ENCODE measurements at places on chromosomes 7 and 10. TPM values are rescaled to one million over a fixed set of nuclear protein-coding genes. Genes with fewer than 3 reads are reported as not detected.

DNA sequence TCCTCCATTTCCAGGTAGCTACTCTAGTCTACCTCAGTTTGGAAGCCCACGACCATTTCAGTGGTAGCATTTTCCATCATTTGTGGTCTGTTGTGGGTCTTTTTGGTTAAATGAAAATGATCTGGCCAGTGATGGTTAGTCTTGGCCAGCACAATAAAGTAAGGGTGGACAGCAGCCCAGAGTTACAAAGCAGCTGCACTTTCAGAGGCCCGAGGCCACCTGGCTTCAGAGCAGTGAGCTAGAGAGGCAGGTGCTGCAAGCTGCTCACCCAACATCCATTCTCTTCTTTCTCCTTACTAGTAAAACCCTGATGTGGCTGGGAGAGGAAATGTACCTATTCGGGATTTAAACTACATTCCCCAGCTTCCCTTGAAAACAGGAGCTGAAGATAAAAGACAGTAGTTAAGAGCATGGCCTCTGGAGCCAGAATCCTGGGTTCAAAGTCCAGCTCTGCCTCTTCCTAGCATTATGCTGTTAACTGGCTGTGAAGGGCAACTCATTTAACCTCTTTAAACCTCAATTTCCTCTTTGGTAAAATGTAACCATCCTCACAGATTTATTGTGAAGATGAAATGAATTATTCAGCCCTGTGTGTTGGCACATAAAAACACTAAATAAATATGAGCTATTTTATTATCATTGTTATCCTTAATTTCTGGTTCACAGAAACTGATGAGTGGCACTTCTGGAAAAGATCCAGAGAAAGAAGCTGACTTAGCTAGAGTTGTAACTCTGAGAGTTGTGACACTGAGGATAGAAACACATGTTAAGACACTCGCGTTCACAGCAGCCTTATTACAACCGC lies 517.4 kb downstream of the PARD3 start:
- H3K4me1 ChIP-seq = no peaks in the 10 kb centered on the region
- H3K4me3 ChIP-seq = no peak overlapping the region
- H3K27me3 ChIP-seq = no peaks in the 10 kb centered on the region
- no peaks in the 10 kb centered on the region for H3K36me3 ChIP-seq
- no peak overlapping the region for H3K27ac ChIP-seq

DNA sequence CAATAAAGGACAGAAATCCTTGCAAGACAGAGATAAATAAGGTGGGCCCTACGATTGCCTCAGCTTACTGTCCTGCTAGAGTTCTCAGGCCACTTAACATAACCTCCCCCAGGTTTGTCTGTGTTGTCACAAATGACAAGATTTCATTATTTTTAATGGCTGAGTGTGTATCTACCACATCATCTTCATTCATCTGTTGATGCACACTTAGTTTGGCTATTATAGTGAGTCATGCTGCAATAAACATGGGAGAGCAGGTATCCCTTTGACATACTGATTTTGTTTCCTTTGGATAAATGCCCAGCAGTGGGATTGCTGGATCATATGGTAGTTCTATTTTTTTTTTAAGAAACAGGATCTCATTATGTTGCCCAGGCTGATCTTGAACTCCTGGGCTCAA lies 60.6 kb downstream of the PRTFDC1 start:
- no peak overlapping the region for H3K27ac ChIP-seq
- H3K4me3 ChIP-seq = no peak overlapping the region
- H3K27me3 ChIP-seq = no peaks in the 10 kb centered on the region
- no peak for DNase-seq

GRCh38 chr7:118606602-118607001 lies 382.1 kb downstream of the ANKRD7 start:
- no peaks in the 10 kb centered on the region for H3K27me3 ChIP-seq
- H3K4me1 ChIP-seq = no peaks in the 10 kb centered on the region
- H3K27ac ChIP-seq = no peak overlapping the region

GRCh38 chr7:49022448-49022847 lies 98.1 kb downstream of the CDC14C start:
- H3K27me3 ChIP-seq = no peaks in the 10 kb centered on the region
- no peak for DNase-seq
- H3K4me1 ChIP-seq = no peaks in the 10 kb centered on the region
- no peak overlapping the region for H3K27ac ChIP-seq
- no peak overlapping the region for H3K4me3 ChIP-seq

GRCh38 chr7:134752006-134752760 lies 27.3 kb upstream of the CALD1 start:
- no peaks in the 10 kb centered on the region for H3K4me1 ChIP-seq
- peak; percentile 47 for DNase-seq
- H3K4me3 ChIP-seq = no peak overlapping the region
- no peaks in the 10 kb centered on the region for H3K27me3 ChIP-seq
- no peaks in the 10 kb centered on the region for H3K36me3 ChIP-seq

- no peak for DNase-seq
- no peak overlapping the region for H3K4me3 ChIP-seq
- H3K4me1 ChIP-seq = no peaks in the 10 kb centered on the region
- no peaks in the 10 kb centered on the region for H3K36me3 ChIP-seq
Measured at GRCh38 chr7:3037259-3037658, 6.4 kb downstream of the CARD11 start.

RAB19 gene
- total RNA-seq = 0.87 TPM

MMS19 gene
- total RNA-seq = 59.7 TPM

AGR2 gene
- 145 TPM for total RNA-seq

ASB10 gene
- not detected for total RNA-seq

GDF2 gene
- total RNA-seq = not detected

STRIP2 gene
- total RNA-seq = not detected

All from stomach (tissue), 19 donors.